HL-60 (cell line): ENCODE measurements at places on chromosomes 12 and 14.
A peak's percentile ranks its signal among the peaks of the same experiment; 100 is the strongest.

GRCh38 chr14:99136047-99136400 is 136.0 kb downstream of the BCL11B start:
- no peak for DNase-seq

DNA sequence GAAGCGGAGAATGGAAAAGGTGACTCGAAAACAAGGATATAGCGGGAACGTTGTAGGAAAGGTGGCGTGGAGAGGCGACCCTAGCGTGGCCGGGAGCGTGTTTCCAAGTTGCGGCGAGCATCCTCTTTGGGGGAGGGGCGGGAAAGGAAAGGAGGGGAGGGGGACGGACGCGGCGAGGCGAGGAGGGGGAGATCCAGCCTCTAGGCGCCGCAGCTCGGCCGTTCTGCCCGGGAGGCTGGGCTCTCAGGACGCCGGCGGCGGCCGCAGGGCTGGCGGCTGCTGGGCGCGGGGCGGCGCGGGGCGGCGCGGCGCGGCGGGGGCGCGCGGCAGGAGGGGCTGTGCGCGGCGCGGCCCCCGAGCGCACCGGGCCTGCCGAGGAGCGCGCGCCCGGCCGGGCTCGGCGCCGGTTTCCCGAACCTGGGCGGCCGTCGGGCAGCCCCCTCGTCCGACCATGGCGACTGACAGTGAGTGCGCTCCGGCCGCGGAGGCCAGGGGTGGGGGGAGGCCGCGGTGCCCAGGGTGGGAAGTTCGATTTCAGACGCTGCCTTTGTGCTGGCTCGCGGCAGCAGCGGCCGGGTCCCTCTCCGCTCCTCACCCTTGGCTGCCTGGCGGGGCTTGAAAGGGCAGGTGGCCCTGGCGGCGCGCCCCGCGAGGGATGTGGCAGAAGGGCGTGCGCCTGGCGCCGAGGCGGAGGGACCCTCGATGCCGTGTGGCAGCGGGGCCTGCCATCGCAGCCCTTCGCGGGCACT is 50.3 kb downstream of the SNAPC1 start:
- no peak for DNase-seq

- no peak for DNase-seq
Observed at GRCh38 chr14:40757376-40757950, 849.2 kb upstream of the LRFN5 start.

GRCh38 chr14:76829013-76829365 is 2.8 kb downstream of the LRRC74A start:
- DNase-seq = no peak

DNA sequence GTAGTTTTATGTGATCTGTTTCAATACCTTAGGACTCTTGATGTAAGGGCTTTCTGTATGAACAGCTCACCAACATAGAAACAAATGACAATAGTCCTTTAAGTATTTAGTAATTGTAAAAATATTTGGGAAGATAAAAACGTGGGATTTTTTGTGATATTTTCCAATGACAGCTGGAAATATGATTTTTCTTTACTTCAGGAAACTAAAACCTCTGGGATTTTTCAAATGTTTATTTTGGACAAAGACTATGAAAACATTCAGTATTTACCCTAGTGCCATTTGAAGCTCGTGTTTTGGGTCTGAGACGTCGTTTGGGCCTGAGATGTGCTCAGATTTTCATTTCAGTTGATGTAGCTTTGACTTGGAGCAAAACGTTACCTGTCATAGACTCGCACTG is 240.0 kb downstream of the BMP4 start:
- no peak for DNase-seq

GRCh38 chr12:116601933-116602810 is 43.0 kb downstream of the MAP1LC3B2 start:
- DNase-seq = no peak

GRCh38 chr12:127268213-127268612 is 998.8 kb upstream of the TMEM132C start:
- DNase-seq = peak; percentile 50

DNA sequence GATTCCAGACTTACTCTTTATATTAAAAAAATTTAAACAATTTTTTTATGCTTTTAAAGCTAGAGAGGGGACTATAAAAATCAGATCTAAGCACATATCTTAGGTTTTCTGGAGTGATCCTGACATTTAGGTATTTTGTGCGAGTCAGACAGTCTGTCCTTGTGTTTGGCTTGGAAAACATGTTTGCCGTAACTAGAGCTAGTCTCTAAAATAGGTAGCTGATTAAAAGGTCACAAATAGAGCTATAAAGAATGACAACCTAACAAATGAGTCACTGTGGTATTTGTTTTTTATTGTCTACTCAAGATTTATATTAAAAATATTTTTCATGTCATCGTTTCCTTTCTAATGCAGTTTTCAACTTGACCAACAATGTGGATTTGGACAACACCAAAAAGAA is 73.4 kb downstream of the MNAT1 start:
- DNase-seq = no peak

- no peak for DNase-seq
Observed at GRCh38 chr12:68139941-68140340, 19.6 kb downstream of the IFNG start.

GRCh38 chr14:105399466-105399775 is 1.1 kb downstream of the TEX22 start:
- no peak for DNase-seq

- no peak for DNase-seq
Observed at GRCh38 chr14:52413729-52414408, 99.8 kb downstream of the PTGER2 start.

DNA sequence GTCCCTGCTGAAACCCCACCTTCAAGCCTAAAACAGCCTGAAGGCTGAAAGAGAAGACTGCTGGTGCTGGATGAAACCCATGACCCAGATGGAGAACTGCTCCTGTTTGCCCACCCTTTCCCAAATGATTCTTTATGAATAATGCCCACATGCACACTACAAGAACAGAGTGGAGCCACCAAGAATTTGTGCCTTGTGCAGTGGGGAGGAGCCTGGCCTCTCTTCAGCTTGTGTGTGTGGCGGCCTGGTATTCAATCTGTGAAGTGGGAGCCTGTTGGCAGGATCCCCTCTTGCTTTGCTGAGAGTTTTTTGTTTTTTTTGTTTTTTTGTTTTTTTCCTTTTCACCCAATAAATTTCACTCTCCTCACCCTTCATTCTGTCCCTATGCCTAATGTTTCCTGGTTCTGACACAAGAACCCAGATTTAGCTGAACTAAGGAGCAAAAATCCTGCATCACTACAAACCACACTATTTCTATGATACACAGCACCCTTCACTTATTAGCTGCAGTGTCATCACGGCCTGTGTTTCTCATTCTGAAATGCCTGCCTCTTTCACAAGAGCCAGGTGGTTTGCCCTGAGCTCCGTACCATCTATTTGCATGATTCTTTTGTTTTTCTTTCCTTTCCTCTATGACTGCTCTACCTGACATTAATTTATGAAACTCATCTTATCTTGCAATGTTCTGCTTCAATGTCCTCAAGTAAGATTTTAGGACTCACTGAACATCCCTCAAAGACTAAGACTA is 585.5 kb upstream of the ATXN7L3B start:
- DNase-seq = no peak

- no peak for DNase-seq
Observed at GRCh38 chr12:121576851-121577391, 3.9 kb downstream of the KDM2B start.

DNA sequence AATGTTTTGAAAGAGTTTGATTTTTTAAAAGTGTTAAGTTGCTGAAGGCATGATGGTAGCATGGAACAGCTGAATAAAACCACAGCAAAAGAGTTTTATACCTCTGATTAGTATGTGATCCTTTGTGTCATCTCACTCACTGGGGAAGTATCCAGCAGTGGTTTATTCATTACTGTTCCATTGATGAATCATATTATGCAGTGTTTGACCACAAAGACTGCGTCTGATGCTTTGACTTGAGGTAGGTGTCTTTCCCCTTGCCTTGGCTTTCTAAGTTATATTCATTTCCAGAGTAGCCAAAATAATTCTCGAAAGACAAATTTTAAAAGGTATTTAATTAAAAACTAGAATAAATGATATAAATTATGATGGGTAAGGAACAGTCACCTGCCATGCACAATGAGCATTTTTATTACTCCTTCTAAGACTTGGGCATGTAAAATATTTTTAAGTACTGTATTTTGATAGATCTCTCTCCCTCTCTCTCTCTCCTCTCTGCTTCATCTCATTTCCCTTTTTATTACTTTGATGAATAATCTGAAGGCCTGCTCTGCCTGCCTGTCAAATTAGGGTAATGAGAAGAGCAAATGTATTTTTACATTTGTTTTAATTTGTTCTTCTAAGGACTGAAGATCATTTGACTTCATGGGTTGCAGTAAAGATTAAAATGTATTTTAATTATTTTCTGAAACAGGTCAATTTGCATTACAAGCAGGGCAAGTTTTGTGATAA is 164.9 kb downstream of the NAV3 start:
- DNase-seq = no peak

DNA sequence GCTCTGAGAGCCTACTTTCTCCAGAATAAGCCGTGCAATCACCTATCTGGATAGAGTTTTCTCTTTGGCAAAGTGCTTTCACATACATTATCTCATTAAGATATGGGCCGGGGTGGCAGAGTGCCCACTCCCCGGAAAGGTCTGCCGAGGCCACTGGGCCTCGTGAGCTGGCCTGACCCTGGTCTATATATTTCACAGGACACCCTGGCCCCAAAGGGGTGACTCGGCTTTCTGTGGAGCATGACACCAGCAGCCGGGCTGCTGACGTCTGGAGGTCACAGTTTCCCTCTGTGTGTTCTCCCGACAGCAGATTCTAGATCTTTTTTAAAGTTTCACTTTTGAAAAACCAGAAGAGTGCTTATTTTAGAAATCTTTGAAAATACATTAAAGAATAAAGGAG is 27.9 kb upstream of the ATP2A2 start:
- DNase-seq = no peak

GRCh38 chr12:8680533-8680932 is 17.3 kb upstream of the RIMKLB start:
- no peak for DNase-seq

GRCh38 chr12:69601962-69602685 is 8.6 kb downstream of the LRRC10 start:
- no peak for DNase-seq

DNA sequence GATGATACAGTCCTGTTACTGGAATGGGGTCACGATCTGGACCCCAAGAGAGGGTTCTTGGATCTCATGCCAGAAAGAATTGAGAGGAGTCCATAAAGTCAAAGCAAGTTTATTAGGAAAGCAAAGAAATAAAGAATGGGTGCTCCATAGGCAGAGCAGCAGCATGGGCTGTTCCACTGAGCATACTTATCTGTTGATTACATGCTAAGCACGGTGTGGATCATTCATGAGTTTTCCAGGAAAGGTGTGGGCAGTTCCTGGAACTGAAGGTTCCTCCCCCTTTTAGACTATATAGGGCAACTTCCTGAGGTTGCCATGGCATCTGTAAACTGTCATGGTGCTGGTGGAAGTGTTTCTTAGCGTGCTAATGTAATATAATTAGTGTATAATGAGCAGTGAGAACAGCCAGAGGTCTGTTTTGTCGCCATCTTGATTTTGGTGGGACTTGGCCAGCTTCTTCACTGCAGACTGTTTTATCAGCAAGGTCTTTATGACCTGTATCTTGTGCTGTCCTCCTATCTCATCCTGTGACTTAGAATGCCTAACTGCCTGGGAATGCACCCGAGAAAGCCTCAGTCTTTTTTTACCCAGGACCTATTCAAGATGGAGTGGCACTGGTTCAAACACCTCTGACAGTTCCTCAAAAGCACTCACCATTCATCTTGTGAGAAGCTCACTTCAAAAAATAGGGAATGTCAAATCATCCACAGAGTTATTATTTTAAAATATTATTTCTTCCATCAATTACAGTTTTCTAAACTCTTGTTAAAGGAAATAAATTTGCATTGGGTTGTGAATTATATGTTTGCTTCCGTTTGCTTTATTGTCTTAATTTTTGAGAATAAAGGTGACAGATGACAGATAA is 1358.8 kb upstream of the TMEM132C start:
- no peak for DNase-seq

GRCh38 chr14:56805201-56805991 is 4.9 kb downstream of the OTX2 start:
- no peak for DNase-seq

- no peak for DNase-seq
Observed at GRCh38 chr14:29278301-29279263, 512.0 kb downstream of the FOXG1 start.

DNA sequence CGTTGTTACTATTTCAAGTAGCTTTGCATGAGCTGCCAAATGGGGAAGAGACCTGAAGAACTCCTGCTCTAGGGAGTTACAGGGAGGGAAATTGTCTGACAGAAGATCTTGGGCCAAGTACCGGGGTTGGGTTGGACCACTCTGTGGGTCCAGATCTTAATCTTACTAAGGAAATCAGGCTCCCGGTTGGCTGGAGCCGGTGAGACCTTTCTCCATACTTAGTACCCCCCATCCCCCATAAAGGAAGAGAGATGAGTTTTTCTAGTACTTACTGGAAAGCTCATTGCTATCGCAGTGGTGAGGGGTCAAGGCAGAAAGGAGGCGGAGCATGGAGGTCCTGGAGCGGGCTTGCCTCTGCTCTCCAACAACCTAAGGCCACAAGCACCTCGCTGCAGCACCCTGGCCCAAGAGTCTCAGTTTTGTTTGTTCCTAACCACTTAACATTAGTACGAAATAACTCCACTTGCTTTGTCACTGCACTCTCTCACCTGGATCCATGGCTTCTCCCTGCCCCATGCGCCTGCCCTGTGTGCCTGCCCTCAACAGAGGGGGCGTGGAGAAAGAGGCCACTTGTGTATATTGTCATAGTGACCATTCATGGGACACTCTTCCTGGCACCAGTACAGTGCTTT is 6.8 kb upstream of the UNC119B start:
- DNase-seq = no peak

- DNase-seq = no peak
Observed at GRCh38 chr12:105167346-105167745, 59.8 kb downstream of the WASHC4 start.

- DNase-seq = no peak
Observed at GRCh38 chr14:85296456-85297210, 233.3 kb upstream of the FLRT2 start.

DNA sequence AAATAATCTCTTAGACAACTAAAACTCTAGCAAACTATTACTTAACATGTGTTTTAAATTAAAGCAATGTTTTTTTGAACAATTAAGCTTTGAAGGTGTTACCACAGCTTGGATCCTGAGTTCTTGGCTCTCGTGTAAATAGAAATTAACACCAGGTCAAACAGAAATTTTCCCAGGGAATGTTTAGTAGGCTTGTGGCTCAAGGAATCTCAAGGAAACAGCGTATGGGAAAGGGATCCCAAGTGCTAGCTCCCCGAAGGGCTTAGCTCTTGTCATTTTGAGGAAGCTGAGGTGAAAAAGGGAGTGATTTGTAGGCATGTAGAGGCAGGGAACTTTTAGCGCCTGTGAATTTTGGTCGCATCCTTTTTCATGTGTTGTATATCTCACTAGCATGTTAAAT is 11.4 kb downstream of the KNTC1 start:
- DNase-seq = no peak
